Hematopoietic multipotent progenitor cell treated with erythropoietin and hydrocortisone succinate and interleukin-3 and kit ligand, for 6 days (in vitro differentiated cells): ENCODE measurements at places on chromosomes 2 and 18.

DNA sequence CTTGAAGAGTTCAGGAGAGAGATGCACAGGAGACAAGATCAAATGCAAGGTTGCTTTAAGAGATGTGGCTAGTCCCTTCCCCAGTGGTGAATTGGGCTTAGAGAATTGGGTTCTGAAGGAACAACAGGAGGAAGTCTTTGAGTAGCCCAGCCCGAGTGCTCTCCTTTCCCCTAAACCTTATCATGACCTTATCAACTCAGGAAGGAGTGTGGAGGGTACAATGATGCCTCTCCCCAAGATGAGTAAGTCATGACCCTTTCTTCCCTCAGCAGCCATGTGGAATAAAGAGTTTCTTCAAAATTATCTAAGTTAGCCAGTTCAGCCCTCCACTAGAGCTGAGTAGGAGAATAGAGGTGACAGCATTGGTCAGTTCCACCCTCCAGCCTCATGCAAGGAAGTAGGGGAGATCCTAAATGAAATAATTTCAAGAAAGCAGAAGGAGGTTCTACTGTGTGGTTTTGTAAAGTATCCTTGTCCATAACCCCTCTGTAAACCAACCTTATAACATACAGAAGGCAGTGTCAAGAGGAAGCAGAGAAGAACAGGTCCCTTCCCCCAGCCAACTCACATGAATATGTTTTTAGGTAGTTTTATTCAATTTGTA, 88.4 kb downstream of the ARHGAP15 start:
- peak; percentile 51 for DNase-seq

GRCh38 chr18:76679945-76680344, 142.4 kb upstream of the ZNF236 start:
- no peak for DNase-seq

DNA sequence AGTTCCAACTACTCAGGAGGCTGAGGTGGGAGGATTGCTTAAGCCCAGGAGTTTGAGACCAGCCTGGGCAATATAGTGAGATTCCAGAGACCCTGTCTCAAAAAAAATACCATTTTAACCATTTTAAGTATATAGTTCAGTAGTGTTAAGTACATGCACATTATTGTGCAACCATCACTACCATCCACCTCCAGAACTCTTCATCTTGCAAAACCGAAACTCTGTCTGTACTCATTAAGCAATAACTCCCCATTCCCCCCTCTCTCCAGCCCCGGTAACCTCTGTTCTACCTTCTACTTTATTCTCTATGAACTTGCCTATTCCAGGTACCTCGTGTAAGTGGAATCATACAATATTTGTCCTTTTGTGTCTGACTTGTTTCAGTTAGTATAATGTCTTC, 86.4 kb downstream of the GFPT1 start:
- DNase-seq: no peak

DNA sequence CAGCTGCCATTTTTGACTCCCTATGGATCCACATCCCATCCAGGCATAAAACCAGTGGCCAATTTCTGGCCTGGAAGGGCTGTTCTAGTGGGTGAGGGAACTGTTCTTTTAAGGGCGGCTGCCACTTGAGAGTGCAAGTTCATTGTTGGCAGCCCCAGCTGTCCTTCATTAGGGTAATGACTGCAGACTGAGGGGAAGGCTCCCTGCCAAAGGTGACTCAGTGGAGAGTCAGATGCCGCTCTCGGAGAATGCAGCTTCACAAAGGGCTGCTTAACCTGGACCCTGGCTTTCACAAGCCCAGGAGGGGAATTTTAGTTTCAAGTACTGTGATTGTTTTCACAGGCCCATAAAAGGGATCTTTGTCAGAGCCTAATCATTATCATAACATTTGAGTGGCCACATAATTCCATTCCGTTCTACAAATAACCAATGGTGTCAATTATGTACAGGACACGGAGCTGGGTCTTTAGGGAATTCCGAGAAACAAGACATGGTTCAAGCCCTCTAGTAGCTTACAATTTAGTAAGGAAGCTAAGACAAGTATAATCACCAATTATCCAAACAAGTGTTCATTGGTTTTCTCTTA, 235.7 kb downstream of the CDCA7 start:
- DNase-seq: no peak

DNA sequence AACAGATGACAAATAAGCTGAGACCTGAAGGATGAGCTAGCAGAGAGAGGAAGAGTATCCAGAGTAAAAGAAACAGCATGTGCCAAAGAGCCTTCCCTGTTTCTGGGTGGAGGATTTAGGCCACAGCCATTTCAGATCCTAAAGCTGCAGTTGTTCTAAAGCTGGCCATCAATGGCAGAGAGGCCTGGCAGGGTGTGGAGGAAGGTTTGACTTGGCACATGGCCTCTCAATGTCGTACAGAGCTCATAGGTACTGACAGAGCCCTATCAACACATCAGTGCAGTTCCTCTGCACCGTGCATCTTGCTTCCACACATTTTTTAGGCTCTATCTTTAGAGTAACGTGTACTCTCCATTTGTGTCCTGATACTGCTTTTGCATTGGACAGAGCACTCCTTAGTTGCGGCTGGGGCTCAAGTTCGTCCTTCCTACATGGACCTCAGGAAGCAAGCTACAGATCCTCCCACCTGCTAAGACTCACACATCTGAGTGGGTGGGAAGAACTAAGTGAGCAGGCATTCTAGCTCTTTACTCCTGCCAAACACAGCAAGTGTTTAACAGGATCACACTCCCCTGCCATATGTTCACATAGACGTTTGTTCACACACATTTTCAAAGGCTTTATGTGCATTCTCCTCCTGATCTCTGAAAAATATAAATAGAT, 3.0 kb upstream of the CHMP3 start:
- DNase-seq: no peak

DNA sequence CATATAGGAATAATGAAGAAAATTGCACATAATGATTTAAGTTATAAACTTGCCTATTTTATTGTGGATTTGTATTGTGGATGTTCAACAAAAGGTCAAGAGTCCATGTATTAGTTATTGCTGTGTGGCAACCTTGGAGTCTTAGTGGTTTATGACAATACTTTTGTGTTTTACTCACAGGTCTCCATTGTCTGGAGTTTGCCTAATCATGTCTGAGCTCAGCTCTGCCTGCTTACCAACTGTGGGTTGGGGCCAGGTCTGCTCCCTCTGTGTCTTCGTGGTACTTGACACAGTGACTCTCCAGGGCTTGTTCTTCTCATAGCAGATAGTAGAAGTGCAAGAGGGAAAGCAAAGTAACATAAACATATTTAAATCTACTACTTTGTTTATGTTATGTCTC, 382.5 kb downstream of the CBLN2 start:
- no peak for DNase-seq

DNA sequence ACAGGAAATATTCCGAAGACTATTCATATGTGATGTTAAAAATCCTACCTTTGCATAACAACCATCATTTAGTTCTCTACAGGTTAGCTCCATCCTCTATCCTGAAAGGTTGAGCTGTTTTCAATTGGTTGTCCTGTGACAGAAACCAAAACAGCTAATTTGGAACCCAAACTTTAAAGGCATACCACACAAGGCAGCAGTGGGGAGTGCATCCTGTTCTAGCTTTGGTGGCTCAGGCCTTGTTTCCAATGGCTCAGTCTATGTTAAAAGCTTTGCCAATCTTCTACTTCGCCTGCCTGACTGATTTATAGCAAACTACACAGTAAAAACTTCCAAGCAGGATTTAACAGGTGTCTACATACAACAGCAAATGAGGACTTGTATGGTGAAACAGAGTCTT, 3.2 kb downstream of the CD226 start:
- no peak for DNase-seq

DNA sequence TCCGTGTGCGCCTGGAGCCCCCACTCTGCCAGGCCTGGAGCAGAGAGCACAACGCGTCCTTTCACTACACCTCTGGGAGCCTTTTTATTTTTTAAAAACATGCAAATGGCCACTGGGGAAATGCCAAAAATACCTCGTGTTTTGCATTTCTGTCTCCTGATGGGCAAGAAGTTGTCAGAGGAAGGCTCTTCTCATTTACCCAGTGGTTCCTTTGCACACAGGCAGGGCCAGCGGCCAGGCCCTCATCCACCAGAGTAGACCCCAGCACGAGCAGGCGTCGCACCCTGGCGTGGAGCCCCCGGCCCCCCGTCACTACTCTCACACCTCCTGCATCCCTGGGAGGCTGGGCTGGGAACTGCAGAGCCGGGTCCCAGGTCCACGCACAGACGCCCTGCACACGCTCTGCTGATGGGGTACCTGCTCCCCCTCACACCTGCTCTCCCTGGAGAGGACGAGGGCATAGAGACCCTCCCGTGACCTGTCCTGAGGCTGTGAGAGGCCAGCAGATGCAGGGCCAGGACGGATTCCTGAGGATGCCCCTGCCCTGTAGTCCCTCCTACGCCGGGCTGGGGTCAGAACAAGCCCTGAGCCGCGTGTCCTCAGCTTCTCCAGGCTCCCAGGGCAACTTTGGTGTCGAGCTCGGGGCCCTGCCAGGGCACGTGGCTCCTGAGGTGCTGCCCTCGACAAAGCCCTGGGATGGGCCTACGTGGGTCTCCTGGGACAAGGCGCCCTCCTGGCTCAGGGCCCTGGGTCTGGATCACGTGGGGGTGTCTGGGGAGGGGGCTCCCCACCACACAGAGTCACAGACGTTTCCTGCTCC, 65.0 kb downstream of the NFATC1 start:
- no peak for DNase-seq

DNA sequence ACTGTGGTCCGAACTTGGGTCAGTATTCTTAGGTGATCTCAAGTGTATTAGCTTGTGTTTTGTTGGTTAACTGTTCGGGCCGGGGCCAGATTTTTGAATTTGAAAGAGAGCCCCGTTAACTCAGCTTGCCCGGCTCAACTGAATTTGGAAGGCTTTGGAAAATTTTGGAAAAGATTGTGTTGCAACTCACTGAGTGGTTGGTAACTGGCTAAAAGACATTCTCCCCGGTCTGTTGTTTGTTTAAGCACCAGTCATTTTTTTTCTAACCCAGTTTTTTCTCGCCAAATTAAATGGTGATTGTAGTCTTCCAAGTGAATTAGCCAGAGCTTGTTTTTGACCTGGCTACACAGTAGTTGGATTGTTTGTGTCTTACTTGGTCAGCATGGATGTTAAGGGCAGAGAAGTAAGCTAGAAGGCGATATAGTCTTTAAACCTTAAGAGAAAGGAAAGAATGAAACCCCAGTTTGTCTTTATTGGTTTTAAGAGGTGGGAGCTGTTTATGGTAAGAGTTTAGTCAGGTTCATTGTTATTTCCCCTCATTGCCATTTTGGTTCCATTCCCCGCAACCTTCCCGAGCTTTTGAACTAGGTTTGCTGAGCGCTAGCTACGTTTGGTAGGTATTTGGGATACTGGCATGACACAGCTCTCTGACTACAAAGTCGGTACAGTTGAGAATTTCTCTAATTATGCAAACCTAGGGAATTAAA, 2.4 kb downstream of the MAP4K4 start:
- no peak for DNase-seq

GRCh38 chr2:119264781-119265692, 41.4 kb downstream of the STEAP3 start:
- DNase-seq: peak; percentile 76

DNA sequence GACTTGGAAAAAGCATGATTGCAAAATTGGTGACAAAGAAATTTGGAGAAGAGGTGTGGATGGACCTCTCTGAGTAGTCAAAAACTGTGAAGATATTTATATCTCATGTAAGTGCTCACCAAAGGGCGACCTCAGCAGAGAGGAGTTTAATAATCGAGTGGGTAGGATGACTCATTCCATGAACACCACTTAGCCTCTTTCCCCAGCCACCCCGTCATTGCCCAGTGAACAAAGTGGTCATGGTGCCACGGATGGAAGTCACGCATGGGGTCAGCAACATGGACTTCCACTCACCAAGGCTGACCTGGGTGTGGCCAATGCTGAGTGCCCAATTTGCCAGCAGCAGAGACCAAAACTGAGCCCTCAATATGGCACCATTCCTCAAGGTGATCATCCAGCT, 997.4 kb upstream of the GYPC start:
- no peak for DNase-seq

DNA sequence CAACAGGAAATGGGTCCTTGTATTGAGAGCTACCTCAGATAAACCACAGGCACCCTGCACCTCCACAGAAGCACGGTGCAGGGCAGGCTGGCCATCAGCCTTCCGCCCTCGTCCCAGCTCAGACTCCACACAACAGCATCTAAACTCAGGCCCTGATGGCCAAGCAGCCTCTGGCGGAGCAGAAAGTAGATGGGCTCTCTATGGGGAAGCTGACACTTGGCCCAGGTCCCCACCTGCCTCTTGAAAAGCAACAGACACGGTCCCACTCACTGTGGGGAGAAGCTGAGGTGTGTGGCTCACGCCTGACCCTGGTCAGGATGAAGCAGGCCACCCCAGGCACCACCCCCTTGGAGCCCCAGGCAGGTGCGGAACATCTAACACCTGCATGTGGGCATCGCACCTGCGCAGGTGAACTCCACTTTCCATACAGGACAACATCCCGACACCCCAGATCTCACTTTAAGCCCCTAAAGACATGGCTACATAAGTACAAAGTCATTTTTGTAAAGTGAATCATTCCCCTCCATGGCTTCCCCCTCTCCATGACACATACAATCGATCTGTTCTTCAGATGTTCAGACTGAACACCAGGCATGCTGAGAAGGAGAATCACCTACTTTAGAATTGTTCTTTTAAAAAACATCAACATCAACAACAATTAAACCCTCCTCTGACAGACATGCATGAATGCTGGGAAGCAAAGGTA, 208.4 kb downstream of the ZBTB7C start:
- DNase-seq: no peak

GRCh38 chr2:80330527-80331450, 26.2 kb upstream of the LRRTM1 start:
- DNase-seq: no peak

DNA sequence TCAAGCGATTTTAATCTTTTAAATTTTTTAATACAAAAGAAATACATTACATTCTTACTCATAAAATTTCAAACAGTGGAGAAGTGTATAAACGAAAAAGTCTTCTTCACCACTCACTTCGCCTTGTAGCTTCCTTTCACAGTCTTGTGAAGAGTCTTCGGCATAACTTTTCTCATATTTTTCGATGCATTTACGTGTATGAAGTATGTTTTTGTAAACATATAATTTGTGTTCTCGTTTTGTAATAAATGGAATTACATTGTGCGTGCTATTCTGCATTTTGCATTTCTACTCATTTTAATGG, 1.1 kb downstream of the SP140L start:
- no peak for DNase-seq

DNA sequence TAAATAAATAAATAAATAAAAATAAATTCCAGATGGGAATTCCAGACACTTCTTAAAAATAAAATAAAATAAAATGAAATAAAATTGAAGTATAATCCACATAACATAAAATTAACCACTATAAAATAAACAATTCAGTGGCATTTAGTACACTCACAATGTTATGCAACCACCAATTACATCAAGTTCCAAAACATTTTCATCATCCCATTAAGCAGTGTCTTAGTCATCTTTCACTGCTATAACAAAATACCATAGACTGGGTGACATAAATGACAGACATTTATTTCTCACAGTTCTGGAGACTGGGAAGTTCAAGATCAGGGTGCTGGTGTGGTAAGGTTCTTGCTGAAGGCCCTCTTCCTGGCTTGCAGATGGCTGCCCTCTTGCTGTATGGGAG, 22.6 kb upstream of the PROKR1 start:
- DNase-seq: no peak
